Dorsolateral prefrontal cortex (tissue), 122 donors: ENCODE measurements at places on chromosomes 3 and 15.

- DNase-seq, result peak; percentile 74
Observed at GRCh38 chr3:49671291-49672288, 2.6 kb upstream of the APEH start.

GRCh38 chr3:24493746-24494617 is 668 bp downstream of the THRB start:
- DNase-seq, result peak; percentile 39

GRCh38 chr3:185976977-185977678 is 39.3 kb upstream of the TRA2B start:
- peak; percentile 88 for DNase-seq

GRCh38 chr15:65363766-65364165 is 14.0 kb downstream of the IGDCC3 start:
- DNase-seq, result peak; percentile 4

DNA sequence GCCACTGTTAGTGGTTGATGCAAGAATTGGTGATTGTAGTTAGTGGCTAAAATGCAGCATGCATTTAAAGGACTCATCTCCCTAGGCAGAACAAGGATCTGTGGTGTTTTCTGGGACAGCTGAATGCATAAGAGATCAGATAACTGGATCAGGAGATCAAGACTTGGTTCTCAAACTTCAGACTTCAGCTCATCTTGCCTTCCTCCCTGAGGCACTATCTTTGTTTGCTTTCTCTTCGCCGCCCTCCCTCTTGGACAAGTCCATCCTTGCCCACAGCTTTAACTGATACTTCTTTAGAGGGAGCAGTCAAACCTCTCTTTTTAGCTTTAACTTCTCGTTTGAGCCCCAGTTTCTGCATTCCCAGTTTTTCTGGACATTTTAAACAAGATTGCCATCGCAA is 195.4 kb upstream of the TPRG1 start:
- no peak for DNase-seq

DNA sequence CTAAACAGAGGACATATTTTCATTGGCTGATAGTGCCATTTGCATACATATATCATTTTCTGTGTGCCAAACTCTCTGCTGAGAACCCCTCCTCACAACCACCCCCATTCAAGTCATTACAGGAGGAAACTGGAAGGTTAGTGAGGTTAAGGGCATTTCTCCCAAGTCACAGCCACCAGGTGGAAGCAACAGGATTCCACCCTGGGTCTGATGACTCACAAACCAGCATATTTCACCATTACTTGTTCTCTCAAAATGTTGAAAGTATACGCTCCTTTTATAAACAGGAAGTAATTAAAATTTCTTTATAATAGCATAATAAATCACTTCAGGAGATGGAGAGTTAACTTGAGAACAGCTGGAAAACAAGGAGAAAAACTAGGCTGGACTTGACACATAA is 398.6 kb upstream of the WNT5A start:
- DNase-seq, result no peak

- DNase-seq, result no peak
Observed at GRCh38 chr3:105473521-105474223, 107.0 kb downstream of the ALCAM start.

DNA sequence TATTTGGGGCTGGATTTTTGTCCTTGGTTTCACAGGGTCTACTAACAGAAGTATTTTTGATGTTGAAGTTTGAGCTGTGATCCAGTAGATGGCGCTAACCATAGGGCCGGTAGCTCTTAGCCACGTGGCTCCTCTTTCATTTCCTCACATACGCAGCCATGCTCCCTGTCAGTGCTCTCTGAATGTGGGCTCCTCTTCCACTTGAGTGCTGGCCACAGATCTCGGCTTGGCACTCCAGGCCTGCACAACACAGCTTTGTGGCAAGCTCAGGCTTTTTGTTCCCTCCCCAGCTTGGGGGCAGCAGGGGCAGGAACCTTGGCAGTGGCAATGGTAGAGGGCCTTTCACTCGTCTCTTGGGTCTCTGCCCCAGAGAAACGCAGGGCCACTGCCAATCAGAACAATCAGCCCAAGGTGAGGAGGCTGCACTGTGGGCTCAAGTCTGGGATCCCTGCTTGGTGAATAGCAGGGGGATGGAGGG is 18.6 kb upstream of the DNAAF4 start:
- no peak for DNase-seq

GRCh38 chr3:87801409-87801808 is 257.4 kb downstream of the CGGBP1 start:
- no peak for DNase-seq

- DNase-seq, result no peak
Observed at GRCh38 chr3:141231952-141232823, 563 bp downstream of the PXYLP1 start.
